Hematopoietic multipotent progenitor cell (in vitro differentiated cells): ENCODE measurements at places on chromosomes 2 and 18.

DNA sequence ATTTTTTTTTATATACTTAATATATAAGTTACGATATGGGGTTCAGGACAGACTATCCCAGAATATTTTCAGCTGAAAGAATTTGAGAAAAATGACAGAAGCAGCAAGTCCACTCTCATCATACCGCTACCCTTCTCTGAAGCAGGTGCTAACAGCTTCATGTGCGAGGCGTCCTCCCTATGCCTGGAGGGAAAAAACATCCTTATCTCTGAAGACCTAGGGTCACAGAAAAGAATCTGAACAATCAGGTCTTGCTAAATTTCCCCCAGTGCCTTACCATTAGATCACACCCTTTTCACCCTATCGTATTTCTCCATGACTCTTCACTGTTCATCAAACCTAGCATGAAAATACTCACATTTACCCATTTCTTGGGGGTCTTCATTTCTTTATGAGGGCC lies 51.9 kb upstream of the CREB1 start:
- DNase-seq = no peak

GRCh38 chr18:76928179-76928868 lies 106.0 kb downstream of the ZNF236 start:
- DNase-seq = no peak

DNA sequence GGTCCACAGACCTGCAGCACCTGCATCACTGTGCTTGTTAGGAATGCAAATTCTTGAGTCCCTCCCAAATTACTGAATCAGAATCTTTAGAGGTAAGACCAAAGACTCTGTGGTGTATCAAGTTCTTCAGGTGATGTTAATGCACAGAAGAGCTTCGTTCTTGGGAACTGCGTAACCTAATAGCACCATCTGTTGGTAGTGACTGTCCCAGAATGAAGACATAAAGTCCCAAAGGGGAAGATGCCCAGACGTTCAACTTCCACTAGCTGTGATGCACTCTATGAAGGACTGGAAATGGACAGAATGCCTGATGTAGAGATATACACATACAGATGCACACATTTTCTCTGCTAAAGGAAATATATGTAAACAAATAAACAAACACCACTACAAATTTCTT lies 576.0 kb downstream of the LRP1B start:
- DNase-seq = no peak

DNA sequence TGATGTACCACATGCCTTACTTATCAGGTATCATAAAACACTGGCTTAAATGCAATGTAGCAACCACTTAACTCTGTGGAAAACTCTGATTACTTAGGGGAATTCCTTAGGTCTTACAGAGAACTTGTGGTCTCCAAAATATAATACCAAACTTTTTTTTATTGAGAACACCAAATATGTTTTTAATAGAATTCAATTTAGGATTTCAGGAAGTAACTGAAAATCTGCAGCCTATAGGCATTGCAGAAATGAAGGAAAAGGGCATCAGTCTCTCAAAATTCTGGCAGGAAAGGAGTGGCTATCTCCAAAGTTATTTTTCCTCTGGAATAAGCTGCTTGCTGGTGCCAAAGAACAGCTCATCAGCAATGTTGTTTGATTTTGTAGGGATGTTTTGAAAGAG lies 105.3 kb upstream of the UGP2 start:
- no peak for DNase-seq

DNA sequence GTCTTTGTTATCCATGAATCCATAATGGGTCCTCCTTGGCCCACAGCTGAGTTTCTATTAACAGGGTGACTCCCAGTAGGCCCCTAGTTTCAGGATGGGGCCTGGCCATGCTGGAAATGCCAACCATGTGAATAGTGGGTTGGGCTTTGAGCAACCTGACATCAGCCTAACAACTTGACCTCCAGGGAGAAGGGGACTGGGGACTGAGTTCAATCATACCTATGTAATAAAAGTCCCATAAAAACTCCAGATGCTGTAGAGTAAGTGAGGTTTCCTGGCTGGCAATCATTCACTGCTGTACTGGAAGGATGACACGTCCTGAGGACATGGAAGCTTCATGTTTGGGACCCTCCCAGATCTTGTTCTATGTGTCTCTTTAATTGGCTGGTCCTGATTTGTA lies 7.9 kb downstream of the REV1 start:
- no peak for DNase-seq

DNA sequence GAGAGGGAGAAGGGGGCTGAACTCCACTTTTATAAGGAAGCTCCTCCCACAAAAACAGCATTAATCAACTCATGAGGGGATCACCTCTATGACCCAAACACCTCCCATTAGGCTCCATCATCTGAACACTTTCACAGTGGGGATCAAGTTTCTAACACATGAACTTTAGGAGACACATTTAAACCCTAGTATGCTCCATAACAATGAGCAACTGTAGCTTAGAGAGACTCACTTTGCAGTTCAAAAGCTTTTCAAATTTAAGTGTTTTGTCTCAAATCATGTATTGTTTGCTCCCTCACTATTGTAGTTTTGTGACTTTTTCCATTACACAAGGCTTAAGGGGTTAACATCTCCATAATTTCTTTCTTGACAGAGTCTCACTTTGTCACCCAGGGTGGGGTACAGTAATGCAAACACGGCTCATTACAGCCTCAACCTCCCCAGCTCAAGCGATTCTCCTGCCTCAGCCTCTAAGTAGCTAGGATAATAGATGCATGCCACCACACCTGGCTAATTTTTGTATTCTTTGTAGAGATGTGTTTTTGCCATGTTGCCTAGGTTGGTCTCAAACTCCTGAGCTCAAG lies 352.7 kb upstream of the CDH20 start:
- no peak for DNase-seq

- no peak for DNase-seq
These were observed 178.3 kb downstream of the ACKR3 start for GRCh38 chr2:236747925-236748324.

GRCh38 chr2:26704441-26704977 lies 12.0 kb downstream of the KCNK3 start:
- no peak for DNase-seq

DNA sequence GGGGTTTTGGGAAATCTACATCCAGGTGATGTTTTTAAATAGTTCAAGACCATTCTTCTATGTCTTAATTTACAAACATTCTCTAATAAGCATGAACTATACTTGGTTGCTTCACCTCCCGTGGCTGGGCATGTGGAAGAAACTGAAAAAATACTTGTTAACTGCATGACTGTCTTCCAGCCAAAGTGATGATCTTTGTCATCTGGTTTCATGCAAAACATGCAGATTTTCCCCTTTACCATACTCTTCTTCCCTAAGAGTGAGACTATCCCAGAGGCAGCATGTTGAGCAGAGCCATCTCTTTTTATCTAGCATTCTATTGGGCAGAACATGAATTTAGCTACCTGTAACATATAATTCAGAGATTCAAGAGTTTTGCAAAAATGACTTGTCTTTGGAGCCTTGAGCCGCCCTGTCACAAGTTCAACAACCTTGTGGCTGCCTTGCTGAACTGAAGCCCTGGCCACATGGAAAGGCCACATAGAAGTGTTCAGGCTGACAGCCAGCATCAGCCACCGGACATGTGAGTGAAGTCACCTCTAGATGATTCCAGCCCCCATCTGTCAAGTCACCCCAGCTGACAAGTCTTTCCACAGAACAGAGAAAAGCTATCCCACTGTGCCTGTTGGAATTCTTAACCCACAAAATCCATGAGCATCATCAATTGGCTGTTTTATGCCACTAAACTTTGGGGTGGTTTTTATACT lies 142.8 kb downstream of the ANKRD44 start:
- DNase-seq = no peak

DNA sequence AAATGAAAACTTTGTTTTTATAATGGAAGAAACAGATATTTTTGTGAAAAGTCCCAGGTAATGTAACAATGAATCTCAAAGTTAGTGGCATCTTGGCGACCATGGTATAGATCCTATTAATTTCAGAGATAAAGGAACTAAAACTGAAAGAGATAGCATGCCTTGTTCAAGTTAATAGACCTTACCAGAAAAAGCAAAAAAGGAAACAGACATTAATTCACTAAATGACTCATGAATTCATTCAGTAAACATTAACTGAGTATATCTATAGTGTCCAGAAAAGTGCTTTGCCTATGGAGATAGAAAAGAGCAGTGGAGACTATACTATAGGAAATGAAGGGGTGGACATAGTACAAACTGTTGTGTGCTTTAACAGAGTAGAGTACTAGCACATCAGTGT lies 763.3 kb downstream of the TRIB2 start:
- DNase-seq = no peak

DNA sequence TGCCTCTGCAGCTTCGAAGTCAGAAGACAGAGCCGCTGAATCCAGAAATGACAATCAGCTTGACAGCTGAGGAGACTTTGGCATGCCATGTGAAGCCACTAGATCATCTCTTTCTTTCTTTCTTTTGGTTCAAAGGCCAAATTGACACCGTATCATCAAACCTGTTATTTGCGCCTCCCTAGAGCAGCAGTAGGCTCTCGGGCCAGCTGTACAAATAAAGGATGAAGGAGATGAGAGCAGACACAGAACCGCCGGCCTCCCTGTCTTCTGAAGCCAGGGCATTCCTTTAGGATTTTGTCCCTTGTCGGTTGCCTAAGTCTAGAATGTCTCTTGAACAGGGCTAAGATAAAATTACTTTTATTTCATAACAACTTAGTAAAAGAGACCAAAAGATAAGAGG lies 36.8 kb downstream of the COL4A4 start:
- no peak for DNase-seq

GRCh38 chr2:128606837-128607236 lies 288.2 kb upstream of the HS6ST1 start:
- DNase-seq = no peak

DNA sequence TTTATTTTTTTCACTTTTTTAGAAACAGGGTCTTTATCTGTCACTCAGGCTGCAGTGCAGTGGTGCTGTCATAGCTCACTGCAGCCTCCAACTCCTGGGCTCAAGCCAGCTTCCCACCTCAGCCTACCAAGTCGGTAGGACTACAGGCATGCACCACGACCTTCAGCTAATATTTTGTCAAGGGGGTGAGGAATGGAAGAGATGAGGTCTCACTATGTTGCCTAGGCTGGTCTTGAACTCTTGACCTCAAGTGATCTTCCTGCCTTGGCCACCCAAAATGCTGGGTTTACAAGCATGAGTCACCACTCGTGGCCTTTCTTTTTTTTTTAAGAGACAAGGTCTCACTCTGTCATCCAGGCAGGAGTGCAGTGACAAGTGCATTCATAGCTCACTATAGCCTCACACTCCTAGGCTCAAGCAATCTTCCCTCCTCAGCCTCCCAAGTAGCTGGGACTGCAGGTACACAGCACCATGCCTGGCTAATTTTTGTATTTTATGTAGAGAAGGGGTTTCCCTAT lies 13.4 kb downstream of the PPP1R7 start:
- DNase-seq = no peak

DNA sequence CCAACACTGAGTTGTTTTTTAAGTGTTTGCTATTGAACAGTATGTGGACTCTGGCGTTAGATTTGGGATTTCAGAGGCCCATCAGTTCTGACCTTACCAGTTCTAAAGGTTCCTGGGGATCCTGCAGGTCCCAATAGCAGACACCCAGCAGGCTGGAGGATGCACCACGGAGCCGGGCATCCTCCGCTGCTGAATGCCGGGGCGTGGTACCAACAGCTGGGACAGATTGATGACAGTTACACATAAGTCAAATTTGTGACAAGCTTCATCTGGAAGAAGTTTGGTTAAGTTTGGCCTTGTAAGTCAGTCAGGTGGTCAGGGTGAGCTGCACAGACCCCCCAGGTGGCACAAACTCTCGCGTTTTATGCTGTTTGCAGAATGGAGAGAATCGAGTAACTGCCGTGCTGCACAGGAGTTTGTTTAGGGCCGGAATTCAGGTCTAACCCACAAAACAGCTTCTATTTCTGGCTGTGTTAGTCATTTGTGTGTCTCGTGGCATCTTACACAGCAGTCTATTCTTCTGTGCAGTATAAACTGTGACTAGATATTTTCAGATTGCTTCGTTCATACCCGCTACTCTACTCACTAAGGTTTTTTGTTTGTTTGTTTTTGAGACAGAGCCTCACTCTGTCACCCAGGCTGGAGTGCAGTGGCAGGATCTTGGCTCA lies 19.2 kb downstream of the CTDP1 start:
- DNase-seq = no peak

- no peak for DNase-seq
These were observed 7.7 kb downstream of the SGO2 start for GRCh38 chr2:200533754-200534153.
